ENCODE measurements at places on chromosomes 12 and 14.

- no peak for DNase-seq
Measured at GRCh38 chr12:32155961-32156529, 49.4 kb downstream of the BICD1 start.

GRCh38 chr14:82003426-82003825 lies 469.8 kb upstream of the SEL1L start:
- no peak for DNase-seq

- no peak for DNase-seq
Measured at GRCh38 chr14:21614240-21614639, 20.5 kb downstream of the OR10G2 start.

DNA sequence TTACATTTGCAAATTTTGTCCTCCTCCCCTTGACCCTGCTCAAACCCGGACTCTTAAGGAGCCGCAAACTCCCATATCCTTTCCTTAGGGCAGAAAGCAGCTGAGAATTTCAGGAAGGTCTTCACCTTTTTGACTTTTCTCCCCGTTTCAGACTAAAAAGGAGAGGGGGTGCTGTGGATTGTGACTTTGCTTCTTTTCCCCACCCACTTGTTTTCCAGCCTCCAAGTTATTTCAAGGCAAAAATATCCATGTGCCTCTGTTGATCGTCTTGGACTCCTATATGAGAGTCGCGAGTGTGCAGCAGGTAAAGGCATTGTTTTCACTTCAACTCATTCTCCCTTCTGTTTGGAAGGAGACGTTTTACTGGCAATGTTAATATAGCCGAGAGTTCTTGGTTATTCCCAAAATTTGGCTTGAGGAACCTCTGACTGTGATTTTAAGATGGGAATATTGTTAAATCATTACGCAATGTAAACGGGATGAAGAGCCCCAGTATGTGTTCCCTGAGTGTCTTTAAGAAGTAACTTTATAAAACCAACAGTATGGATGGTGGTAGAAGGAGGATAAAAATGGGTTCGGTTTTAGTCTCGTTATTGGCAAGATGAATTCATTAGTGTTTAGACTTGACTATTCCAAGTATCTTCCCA lies 663 bp downstream of the LRRK2 start:
- DNase-seq: no peak

DNA sequence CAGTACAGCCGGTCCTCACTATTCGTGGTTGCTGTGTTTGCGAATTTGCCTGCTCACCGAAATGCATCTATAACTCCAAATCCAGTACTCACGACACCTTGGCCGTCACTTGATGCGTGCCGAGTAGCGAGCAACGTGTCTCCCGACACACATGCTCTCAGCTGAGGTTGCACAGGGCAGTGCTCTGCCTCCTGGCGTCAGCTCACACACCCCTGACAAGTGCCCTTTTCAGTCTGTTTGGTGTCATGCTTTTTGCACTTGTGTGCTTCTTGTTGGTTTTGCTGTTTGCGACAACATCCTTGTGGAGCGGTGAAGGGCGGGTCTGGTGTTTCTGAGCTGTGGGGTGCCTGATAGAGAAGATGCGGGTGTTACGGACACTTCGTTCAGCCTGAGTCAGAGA lies 110.4 kb upstream of the RFLNA start:
- no peak for DNase-seq

- DNase-seq: no peak
Measured at GRCh38 chr12:9342614-9343353, 134.6 kb upstream of the PZP start.

DNA sequence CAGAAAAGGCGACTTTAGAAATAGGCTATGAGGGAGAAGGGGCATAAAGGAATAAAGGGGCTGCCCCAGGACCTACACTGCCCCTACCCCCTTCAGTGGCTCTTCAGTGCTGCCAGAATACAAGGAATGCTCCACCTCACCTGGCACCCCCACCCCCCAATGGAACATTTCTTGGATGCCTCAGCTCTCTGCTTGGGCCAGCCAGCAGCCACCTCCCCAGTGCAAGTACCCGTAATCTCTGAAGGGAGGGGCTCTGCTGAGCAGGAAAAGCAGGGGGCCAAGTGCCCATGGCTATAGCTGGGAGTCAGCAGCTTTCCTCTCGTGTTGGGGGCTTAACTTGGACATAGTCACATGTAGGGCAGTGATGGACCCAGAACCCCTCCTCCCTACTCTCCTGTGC lies 33.3 kb downstream of the BAZ2A start:
- DNase-seq: no peak

- no peak for DNase-seq
Measured at GRCh38 chr12:47864646-47865235, 40.1 kb downstream of the VDR start.
